Hindlimb muscle (tissue), 1 donor: ENCODE measurements at places on chromosomes 1 and 21.

DNA sequence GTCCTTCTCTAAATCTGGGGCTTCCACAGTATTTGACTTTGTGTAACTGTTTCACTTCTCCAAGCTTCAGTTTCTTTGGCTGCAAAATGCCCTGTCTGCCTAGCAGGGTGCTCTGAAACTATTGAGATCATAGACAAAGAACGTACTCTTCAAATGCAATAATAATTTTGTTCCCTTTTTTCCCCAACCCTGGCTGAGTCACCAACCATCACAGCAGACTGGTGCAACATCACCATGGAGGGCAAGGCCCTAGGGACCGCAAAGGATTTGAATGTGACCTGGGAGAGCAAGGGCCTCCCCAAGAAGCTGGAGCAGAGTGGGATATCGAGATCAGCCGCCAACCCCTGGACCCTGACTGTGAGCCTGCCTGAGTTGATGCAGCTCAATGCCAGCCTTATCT is 115.0 kb downstream of the FCRL5 start:
- DNase-seq = no peak

DNA sequence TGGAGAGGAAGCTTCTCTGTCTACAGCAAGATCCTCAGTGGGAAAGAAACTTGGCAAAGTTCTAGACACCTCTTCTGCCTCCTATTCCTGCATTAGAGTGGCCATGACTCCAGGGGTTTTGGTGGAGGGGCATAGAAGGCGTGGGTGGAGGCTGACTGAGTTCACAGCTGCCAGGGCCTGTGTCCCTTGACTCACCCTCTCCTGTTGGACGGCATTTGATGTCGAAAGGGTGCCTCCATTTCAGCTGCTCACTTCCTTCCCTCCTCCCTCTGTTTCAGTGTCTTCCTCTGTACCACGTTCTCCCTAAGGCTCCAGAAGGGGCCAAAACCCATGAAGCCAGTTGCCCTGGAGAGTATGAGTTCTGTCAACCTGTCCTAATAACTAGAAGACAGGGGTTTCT is 632 bp downstream of the TMEM79 start:
- DNase-seq = no peak

GRCh38 chr1:112991402-112992120 is 35.6 kb upstream of the SLC16A1 start:
- DNase-seq = no peak

DNA sequence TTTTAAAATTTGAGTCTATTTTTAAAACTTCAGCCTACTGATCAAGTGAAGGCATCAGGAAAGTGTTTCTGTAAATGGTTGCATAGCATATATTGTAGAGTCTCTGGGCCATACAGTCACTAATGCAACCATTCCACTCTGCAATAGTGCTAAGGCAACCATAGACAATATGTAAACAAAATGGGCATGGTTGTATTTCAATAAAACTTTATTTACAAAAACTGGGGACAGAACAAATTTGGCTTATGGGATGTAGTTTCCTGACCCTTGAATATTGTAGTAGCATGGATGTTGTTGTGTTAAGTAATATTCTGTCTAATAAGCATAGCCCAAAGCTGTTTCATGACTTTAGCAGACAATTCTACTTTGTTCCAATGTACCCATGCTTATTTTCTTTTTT is 117.7 kb downstream of the GRIK1 start:
- no peak for DNase-seq

GRCh38 chr21:42234464-42235241 is 15.7 kb downstream of the ABCG1 start:
- peak; percentile 79 for DNase-seq

DNA sequence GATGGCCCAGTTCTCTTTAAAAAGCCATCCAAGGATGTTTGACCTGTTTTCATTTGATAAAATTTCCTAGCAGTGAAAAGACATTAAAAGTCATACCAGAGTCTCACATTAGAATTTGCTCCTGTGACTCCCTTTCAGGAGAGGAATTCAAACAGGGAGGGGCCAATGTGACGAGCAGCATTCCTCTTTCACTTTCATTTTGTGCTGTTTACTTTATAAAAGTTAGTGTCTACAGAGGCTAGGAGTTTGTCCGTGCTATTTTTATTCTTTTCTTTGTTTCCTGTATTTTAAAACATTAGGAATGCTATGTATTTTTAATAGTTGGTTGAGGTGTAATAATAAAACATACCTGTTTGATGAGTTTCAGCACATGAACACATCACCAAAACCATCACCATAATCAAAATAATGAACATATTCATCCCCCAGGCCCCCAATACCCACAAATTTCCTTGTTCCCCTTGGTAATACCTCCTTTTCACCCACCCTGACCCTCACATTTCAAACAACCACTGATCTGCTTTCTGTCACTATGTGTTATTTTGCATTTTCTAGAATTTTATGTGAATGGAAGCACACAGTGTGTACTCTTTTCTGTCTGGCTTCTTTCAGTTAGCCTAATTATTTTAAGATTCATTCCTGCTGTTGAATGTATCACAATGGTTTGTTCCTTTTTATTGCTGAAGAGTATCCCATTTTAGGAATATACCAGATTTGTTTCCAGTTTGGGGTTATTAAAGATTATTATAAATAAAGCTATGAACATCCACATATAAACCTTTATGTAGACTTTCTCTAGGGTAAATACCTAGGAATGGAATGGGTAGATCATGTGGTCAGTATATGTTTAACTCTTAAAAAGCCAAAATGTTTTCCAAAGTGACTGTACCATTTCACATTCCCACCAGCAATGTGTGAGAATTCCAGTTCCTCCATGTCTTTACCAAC is 129.5 kb downstream of the TENT5C start:
- DNase-seq = no peak

GRCh38 chr1:208069317-208069716 is 158.4 kb upstream of the CD34 start:
- no peak for DNase-seq

DNA sequence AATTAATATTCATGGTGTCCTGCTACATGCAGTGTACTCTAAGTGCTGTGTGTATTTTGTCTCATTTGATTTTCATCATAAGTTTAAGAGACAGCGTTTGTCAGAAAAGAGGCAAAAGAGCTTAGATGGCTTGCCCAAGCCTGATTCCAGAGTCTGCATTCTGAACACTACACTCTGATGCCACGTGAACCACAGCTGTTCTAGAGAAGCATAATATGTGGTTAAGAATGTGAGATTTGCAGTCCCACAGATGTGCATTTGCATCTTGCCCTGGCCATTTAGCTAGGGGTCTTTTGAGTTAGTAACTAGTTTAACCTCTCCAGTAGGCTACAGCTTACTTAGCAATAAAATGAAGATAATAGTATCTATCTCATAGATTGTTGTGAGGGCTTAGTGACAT is 9.2 kb upstream of the GADD45A start:
- DNase-seq = no peak

DNA sequence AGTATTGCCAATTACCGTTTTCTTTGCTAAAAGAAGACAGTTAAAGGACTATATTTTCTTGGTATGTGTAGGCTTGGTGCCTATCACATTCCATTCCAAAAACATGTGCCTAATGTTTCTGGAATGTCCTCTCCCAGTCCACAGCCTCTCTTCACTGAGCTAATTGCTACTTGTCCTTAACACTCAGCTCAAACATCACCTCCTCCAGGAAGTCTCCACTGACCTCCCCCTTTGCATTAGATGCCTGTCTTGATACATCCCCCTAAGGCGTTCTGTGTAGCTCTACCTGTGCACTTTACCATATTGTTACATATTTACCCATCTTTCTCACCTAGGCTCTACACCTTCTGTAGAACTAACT is 195.6 kb upstream of the CAMK1G start:
- DNase-seq = no peak

GRCh38 chr1:8083739-8084484 is 57.8 kb upstream of the ERRFI1 start:
- DNase-seq = no peak

DNA sequence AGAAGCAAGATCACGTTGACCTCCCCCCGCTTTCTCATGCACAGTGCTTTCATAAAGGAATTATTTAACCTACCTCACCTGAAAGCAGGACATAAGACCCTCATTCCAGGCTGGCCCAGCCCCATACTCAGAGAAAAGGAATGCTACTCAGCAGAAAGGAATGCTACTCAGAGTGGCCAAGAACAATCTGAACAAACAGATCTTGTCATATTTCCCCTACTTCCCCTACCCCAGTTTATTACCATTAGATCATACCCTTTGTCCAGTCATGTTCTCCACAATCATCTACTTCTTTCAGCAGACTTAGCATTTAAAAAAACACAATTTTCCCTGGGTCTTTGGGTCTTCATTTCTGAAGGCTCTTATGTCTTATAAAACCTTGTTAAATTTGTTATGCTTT is 89.8 kb downstream of the SLC16A1 start:
- DNase-seq = no peak

DNA sequence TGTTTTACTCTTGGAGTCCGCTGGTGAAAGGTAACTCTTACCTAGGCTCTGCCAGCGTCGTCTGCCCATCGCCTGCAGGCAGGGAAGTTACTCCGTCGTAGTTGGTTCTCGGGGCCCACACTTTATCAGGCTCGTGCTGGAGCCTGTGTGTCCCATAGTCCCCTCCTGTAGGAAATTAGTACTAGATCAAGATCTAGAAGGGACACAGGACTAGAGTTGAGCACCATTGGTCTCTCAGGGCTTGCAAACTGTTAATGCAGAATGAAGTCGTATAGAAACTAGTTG is 940 bp downstream of the SRRM1 start:
- no peak for DNase-seq

DNA sequence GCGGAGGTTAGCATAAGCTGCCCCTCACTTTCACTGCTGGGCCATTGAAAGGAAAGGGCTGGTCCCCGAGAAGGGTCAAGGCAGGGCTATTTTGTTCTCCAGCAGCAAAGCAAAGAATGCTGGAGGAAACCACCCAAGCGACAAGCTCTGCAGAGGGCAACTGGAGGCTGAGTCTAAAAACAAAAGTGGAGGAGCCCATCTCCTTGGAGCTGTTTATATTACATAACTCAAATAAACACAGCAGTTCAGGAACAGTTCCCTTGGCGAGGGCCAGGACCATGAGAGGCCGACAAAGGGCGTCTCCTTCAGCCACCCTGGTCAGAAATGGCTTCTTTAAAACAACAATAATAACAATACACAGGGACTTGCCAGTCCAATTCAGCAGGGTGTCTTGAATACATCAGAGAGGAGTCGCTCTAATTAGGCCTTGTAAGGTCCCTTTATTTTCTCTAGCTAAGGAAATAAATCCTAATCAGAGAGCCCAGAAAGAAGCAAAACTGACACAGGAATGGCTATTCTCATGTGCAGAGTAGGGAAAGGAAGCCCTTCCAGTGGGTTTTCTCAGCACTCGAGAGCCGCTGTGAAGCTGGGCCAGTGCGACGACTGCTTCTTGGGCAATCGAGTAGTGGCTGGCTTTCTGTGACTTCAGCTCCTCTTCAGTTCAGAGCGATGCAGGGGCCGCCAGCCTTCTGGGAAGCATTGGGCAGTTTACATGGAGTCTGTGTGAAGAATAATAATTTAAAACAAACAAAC is 57.0 kb upstream of the TARBP1 start:
- peak; percentile 66 for DNase-seq

DNA sequence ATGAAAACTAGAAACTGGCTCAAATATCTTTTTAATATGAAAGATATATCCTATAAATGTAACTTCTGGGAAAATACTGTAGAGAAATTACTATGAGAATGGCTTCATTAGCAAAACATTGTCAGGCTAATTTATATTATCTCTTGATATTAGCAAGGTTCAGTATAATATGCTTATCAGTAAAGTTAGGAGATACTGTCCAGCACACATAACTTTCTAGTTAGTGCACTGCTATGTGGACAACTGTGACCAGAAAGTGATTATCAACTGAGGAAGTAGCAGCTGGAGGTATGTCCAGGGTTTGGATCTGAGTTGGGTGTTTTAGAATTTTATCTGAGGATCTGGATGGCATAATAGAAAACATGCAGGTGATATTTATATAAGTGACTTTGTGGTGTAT is 7.5 kb downstream of the LRRC8C start:
- no peak for DNase-seq

DNA sequence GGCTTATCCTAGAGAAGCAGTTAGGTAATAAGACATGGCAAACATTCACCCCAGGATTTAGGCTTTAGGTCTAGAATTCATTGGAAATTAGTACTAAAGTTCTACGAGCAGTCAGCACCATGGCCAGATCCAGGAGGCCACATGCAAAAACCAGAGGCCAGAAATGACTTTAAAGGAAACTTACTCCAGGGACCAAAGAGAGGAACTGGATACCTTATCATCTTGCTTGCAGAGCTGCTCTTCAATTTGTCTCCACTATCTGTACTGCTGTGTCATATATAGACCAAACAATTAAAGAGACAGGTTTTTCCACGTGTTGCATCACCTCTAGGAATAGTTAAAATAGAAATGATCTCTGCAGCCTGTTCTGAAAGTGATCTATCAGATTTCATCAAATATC is 127.8 kb downstream of the LMX1A start:
- no peak for DNase-seq

DNA sequence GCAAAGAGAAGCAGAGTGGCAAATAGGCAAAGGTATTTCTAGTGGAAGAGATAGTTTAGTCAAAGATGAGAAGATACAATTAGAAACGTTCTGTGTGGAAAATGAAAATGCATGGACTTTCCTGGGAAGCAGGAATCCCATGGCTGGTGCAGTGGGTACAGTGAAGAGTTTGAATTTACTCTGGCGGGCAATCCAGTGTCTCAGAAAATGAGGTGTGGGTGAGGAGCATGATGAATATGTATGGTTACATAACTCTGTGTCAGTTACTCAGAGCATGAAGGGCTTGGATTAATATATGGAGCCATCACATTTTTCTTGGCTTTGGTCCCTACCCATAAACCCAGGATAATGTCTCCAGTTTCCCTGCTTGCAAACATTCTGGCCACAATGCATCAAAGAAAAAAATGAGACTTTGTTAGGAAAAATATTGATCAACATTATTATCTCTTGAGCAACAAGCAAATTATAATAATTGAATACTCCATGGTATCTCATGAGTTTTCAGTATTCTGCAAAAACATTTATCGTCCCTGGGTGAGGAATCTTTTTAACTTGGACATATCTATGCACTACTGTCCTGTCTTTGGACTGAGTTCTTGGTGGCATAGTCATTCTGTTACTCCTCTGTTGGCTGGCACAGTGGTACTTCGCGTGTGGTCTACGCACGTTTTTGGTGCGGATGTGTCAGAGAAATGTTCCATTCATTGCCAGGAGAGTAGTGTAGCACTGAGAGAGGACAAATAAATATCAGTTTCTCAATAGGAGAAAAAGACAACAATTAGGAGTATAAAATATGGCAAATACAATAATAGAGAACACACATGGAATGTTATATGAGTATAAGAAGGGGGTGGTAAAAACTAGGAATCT is 173.7 kb upstream of the C1orf105 start:
- no peak for DNase-seq

GRCh38 chr1:118636004-118636403 is 352.1 kb downstream of the TBX15 start:
- no peak for DNase-seq
